Right forelimb (tissue), 1 donor: ENCODE measurements at places on chromosomes 7 and 10.

- DNase-seq: no peak
These were observed 5.4 kb downstream of the PPIA start for GRCh38 chr7:44801890-44802289.

- DNase-seq: no peak
These were observed 126.1 kb upstream of the FRMD4A start for GRCh38 chr10:14456870-14457266.

DNA sequence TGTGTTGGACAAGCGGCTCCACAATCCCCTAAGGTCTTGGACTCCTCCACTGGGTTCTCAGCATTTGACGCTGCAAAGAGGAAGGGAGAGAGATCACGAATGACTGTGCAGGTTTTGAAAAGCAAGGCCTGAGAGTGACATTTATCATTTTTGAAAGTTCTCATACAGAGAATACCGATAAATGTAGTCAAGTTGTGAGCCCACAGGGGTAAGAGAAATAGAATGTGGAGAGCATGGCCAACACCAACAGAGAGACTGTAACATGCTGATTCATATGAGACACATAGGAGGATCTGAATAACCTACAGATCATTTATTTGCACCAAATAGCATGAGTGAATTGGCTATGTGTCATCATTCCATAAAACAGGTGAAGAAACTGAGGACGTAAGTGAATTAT is 230.5 kb upstream of the MBL2 start:
- DNase-seq: no peak

DNA sequence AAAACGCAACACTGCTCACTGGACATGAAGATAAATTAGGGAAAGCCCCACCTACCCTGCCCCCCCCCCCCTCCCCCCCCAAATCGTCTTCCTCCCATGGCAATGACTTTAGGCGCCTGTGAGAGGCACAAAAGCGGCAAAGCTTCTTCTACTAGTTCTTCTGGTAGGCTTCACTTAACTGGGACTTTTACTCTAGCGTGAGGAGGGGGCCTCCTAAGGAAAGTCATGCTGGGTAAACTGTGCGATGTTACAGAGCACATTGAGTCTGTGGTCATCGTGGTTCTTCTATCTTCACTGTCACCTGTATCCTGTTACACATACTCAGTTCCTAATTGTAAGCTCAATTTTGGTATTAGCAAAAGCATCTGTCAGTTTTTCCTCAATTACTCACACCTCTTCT is 25.1 kb downstream of the HSPB1 start:
- DNase-seq: peak; percentile 10

- DNase-seq: no peak
These were observed 92.2 kb upstream of the ZPBP start for GRCh38 chr7:50185208-50185607.

DNA sequence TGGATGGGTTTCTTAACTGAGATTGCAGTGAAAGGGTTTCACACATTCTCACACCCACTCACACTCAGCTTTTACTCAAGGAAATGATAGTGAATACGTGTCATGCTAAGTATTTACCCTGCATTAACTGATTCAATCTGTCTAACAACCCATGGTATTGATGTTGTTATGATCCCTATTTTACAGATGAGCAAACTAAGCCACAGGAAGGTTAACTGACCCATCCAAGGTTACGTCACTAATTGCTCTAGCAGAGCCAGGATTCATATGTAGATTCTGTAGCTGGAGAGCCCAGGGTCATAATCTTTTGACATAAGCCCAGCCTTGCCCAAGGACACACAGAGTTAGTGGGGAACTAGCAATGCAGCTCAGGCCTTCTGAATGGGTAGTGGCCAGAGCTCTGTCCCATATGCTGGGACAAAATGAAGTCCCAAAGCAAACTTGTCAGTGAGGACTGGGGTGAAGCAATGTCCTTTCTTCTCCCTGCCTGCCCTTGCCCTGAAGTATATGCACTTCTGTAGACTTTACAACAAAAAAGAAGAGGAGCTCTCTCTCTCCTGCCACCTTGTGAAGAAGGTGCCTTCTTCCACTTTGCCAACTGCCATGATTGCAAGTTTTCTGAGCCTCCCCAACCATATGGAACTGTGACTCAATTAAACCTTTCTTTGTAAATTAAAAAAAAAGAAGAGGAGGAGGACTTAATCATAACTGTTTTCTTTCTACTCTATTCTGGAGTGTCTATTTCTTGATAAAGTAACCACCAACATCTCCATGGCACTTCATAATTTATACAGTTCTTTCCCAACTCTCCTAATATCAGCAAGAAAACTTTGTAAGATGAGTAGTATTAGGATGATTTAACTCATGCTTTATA is 4.9 kb upstream of the CYP3A7 start:
- DNase-seq: no peak

DNA sequence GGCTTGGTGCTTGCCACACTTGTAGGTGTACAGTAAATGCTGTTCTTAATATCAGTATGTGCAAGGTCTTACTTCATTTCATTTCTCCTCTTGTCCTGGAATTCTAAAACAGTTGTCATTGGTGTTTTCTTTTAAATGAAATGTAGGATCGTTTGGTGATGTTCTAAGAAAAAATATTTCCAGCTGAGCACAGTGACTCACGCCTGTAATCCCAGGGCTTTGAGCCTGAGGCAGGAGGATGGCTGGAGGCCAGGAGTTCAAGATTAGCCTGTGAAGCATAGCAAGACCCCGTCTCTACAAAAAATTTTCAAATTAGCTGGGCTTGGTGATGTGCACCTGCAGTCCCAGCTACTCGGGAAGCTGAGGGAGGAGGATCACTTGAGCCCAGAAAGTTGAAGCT is 32.6 kb upstream of the ELN start:
- DNase-seq: no peak

- no peak for DNase-seq
These were observed 240.0 kb downstream of the ARHGAP21 start for GRCh38 chr10:24483701-24484100.

DNA sequence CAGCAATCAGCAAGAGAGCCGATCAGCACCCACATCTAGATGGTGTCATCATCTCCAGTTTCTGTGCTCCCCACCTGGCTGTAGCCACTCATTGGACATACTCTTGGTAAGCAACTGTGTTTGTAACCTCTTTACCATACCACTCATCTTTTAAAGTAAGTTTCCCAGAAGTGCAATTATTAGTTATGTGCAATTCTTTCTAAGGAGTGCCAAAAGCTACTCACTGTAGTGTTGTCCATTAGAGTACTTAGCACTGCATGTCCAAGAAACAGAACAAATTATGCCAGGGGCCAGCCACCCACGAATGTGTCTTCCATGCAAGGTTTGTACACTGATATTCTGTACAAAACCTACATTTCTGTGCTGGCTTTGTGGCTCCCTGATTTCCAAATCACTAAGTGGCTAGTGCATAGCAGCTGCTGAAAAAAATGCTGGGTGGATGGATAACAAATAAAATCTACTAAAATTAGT is 131.9 kb downstream of the SRPK2 start:
- DNase-seq: no peak

DNA sequence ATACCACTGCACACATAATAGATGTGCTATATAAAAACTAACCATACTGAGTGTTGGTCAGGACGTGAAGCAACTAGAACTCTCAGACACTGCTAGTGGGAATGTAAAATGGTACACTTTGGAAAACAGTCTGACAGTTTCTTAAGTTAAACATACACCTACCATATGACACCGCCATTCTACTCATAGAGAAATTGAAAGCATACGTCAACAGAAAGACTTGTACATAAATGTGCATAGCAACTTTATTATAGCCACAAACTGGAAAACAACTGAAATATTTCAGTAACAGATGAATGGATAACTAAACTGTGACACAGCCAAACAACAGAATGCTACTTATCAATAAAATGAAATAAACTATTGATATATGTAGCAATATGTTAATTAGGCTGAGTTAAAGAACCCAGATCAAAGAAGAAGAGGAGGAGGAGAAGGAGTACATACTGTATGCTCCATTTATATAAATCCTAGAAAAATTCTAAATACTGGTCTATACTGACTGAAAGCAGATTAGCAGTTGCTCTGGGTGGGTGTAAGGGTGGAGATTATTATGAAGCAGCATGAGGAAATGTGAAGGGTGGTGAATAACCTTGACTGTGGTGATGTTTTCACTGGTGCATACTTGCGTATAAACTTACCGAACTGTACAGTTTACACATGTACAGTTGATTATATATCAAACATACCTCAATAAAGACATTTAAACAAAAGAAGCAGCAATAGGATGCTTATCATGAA is 48.6 kb downstream of the ARHGAP21 start:
- no peak for DNase-seq

DNA sequence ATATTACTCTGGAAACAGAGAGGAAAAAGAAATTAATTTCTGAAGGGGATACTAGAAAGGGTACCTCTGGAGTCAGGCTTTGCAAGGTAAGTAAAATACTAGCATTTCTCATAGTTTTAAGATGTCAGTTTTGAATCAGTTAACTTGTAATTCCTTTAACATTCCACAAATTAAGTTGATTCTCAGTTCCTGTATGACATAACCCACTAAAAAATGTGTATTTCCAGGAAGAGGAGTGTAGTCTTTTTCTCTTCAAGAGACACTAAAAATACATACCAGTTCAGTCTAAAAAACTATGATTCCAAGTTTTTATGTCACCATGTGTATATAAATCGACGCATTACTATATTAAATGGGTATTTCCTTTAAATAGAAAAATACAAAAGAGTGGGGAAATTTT is 113.2 kb downstream of the CDK6 start:
- no peak for DNase-seq

DNA sequence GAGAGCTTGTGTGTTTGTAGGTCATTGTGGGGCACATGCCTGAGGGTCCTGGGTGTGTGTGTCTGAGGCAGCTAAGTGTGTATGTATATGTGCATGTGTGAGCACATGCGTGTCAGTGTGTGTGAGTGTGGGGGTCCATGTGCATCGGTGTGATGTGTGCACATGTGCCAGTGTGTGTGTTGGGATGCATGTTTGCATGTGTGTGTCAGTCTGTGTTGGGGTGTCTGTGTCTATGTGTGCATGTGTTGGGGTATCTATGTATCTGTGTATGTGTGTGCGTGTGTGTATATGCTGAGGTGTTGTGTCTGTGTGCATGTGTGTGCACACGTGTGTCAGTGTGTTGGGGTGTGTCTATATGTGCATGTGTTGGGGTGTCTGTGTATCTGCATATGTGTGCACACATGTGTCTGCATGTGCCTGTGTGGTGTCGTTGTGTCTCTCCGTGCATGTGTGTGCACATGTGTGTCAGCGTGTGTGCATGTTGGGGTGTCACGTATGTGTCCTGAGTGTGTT is 33.3 kb downstream of the PWWP2B start:
- DNase-seq: no peak

GRCh38 chr7:6315746-6316145 is 43.3 kb upstream of the CYTH3 start:
- no peak for DNase-seq

DNA sequence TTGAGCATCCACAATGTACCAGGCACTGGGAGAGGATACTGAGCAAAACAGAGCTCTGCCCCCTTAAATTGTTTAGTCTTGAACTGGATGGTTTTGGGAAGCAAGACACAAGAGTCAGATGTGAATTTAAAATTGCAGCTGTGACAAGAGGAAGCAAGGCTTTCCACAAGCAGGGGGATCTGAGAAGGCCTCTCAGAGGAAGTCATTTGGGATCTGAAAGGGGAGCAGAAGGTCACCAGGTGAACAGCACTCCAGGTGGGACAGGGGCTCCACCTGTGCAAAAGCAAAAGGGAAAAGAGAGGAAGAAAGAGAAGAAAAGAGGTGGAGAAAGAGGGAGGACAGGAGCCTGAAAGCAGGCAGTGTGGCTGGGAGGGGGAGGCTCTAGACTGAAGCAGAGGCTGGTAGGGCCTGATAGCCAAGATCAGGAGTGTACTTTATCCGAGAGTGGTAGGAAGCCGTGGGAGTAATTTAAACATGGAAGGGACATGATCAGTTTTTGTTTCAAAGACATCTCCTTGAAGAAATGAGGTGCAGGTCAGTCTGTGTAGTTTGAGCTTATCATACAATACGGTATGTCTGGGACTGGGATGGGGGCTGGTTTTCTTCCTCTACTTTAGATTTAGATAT is 76.1 kb upstream of the DUSP5 start:
- DNase-seq: no peak

DNA sequence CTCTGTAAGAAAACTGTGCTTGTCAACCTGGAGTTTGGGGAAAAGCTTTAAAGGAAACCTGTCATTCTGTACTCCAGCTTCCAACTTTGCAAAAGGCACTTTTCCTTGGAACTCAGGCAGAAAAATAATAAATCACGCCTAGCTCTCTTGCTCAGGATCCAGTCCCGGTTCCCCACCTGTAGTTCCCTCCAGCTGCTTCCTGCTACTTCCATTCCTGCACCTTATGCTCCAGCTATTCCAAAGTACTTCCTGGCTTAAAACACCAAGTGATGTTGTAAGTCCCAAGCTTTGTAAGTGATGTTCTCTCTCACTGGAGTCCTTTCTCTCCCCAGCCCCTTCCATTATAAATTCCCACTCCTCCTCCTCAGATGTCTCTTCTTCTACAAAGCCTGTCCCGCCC is 98.6 kb downstream of the GRM8 start:
- DNase-seq: no peak
